Purkinje cell (primary cell): ENCODE measurements at places on chromosomes 13 and 19. TPM values are rescaled to one million over a fixed set of nuclear protein-coding genes. Genes with fewer than 3 reads are reported as not detected.

ZNF446 gene
- polyA plus RNA-seq = 1.5 and 2.1 TPM in 2 replicates

FXYD3 gene
- 0.67 and 3.5 TPM in 2 replicates for polyA plus RNA-seq

ZNF726 gene
- 0.21 and 6.8 TPM in 2 replicates for polyA plus RNA-seq

VN1R2 gene
- polyA plus RNA-seq = not detected in 2 replicates

ZNF575 gene
- 1.5 and 2.5 TPM in 2 replicates for polyA plus RNA-seq

TMEM150B gene
- not detected in 2 replicates for polyA plus RNA-seq

CYP4F22 gene
- not detected in 2 replicates for polyA plus RNA-seq

NCAN gene
- 1.6 and 3.4 TPM in 2 replicates for polyA plus RNA-seq

LILRA6 gene
- polyA plus RNA-seq = not detected in 2 replicates

HSPB6 gene
- 0.50 TPM in 1 of 2 replicates, not detected in the other for polyA plus RNA-seq

ZNF471 gene
- 3.4 and 7.1 TPM in 2 replicates for polyA plus RNA-seq

FAM83E gene
- polyA plus RNA-seq = not detected in 2 replicates

SOX1 gene
- 1.7 and 2.4 TPM in 2 replicates for polyA plus RNA-seq

SUPT5H gene
- polyA plus RNA-seq = 60.5 and 76.2 TPM in 2 replicates

CDC42EP5 gene
- polyA plus RNA-seq = not detected in 2 replicates

ZNF441 gene
- 12.6 and 16.6 TPM in 2 replicates for polyA plus RNA-seq

FCHO1 gene
- 0.10 TPM in 1 of 2 replicates, not detected in the other for polyA plus RNA-seq

DCAF15 gene
- polyA plus RNA-seq = 5.3 TPM in 1 of 2 replicates, not detected in the other

XAB2 gene
- polyA plus RNA-seq = 0.82 and 2.0 TPM in 2 replicates

KLF2 gene
- polyA plus RNA-seq = not detected in 2 replicates

CEACAM4 gene
- not detected in 2 replicates for polyA plus RNA-seq

ANGPTL8 gene
- polyA plus RNA-seq = not detected in 2 replicates

NLRP7 gene
- polyA plus RNA-seq = not detected in 2 replicates

NCCRP1 gene
- polyA plus RNA-seq = 0.20 TPM in 1 of 2 replicates, not detected in the other

LPAR6 gene
- polyA plus RNA-seq = 1.7 and 3.5 TPM in 2 replicates

ZNF253 gene
- polyA plus RNA-seq = 14.0 and 32.8 TPM in 2 replicates

PDX1 gene
- polyA plus RNA-seq = not detected in 2 replicates

APLP1 gene
- 223 and 377 TPM in 2 replicates for polyA plus RNA-seq

SHFL gene
- polyA plus RNA-seq = 8.1 and 10.2 TPM in 2 replicates

LGALS7B gene
- not detected in 2 replicates for polyA plus RNA-seq

ZNF230 gene
- polyA plus RNA-seq = 3.3 and 4.5 TPM in 2 replicates

ZNF208 gene
- polyA plus RNA-seq = 115 and 156 TPM in 2 replicates

ZNF729 gene
- not detected in 2 replicates for polyA plus RNA-seq

ADGRE3 gene
- not detected in 2 replicates for polyA plus RNA-seq

ZNF677 gene
- polyA plus RNA-seq = 18.1 and 19.4 TPM in 2 replicates

TDRD12 gene
- 0.10 TPM in 1 of 2 replicates, not detected in the other for polyA plus RNA-seq

APOC1 gene
- 5.7 and 19.8 TPM in 2 replicates for polyA plus RNA-seq

LRRC25 gene
- polyA plus RNA-seq = not detected in 2 replicates

DKKL1 gene
- not detected in 2 replicates for polyA plus RNA-seq

PRRG2 gene
- polyA plus RNA-seq = 0.17 TPM in 1 of 2 replicates, not detected in the other

ELL gene
- 0.71 TPM in 1 of 2 replicates, not detected in the other for polyA plus RNA-seq

HIPK4 gene
- polyA plus RNA-seq = 1.0 TPM in 1 of 2 replicates, not detected in the other

ZNF708 gene
- 3.6 and 6.7 TPM in 2 replicates for polyA plus RNA-seq

NKPD1 gene
- not detected in 2 replicates for polyA plus RNA-seq

SAFB gene
- polyA plus RNA-seq = 6.2 and 13.3 TPM in 2 replicates

ZNF878 gene
- polyA plus RNA-seq = not detected in 2 replicates
